Activated T-cell treated with anti-CD3 and anti-CD28 coated beads for 1 hour (primary cell): ENCODE measurements at places on chromosomes 3 and 15.

- DNase-seq, result no peak
Measured at GRCh38 chr3:167895684-167896083, 160.2 kb downstream of the SERPINI1 start.

GRCh38 chr3:105788593-105788992 lies 80.2 kb downstream of the CBLB start:
- no peak for DNase-seq

DNA sequence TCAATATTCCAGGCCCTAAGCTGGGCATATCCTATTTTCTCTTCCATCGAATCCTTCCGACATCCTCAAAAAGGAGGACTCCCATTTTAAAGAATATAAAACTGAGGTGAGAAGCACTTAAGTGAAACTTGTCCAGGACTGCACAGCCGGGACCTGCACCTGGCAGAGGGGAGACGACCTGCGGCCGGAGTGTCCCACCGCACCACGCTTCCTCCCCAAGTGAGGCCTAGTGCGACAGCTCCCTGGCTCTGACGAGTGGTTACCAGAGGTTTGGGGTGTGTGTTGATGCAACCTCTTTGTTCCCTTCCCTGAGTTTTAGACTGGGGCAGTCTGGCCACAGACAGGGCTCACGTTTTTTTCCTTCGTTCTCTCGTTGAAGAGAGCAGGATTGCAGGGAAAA lies 24.9 kb upstream of the ATP2B2 start:
- DNase-seq, result no peak

DNA sequence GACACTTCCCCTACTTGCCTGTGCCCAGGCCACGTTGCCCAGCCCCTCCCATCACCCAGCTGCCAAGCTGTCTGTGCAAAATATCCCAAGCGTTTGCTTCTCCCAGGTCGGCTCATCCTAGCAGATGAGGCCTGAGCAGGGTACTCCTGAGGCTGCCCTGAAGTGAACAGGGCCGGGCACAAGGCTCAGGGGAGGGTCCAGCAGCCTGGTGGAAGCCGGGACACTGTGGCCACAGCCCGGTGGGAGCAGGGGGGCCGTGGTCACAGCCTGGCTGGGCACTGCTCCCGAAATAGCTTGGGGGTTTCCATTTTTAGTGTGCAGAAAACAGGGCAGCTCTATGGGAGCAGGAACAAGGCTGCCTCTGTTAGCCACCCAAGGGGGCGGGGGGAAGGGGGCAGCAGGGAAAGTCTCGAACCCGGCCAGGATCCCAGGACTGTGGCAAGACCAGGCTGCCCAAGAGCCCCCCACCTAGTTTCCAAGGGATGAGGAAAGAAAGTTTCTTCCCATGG lies 3.4 kb downstream of the PLXNB1 start:
- DNase-seq, result no peak

GRCh38 chr15:80832686-80833085 lies 53.5 kb downstream of the CEMIP start:
- no peak for DNase-seq

DNA sequence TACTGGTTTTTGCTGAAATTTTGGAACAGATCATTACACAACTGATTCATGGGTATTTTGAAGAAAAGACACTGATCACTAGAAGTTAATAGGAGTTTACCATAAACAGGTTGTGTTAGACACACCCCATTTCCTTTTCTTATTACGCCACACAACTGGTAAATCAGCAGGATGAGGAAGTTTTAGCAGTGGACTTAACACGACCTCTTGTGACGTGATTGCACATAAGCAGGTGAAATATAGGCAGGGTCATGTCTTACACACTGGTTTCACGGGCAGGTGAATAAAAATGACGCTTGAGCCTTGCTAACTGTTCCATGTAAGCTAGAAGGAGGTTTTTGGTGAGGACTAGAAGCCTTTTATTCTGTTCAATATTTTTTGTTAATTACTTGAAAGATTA lies 27.1 kb upstream of the TPRG1 start:
- DNase-seq, result no peak

DNA sequence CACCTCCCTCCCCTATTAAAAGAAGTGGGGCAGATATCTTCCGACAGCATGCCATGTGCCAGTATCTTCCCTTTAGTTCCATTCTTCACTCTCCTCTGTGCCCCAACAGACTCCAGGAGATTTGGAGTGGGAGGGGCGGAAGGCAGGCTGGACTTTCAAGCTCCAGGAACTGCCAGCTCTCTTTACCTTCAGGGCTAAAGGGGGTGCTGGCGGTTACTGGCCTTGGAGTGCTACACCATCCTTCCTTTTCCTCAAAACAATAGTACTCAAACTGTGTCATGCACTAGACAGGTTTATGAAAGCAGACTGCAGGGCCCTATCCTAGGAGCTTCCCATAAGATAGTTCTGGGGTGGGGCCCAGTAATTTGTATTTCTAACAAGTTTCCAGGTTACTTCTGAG lies 6.0 kb downstream of the LINS1 start:
- no peak for DNase-seq

- no peak for DNase-seq
Measured at GRCh38 chr15:41790756-41791546, 16.7 kb downstream of the MAPKBP1 start.

DNA sequence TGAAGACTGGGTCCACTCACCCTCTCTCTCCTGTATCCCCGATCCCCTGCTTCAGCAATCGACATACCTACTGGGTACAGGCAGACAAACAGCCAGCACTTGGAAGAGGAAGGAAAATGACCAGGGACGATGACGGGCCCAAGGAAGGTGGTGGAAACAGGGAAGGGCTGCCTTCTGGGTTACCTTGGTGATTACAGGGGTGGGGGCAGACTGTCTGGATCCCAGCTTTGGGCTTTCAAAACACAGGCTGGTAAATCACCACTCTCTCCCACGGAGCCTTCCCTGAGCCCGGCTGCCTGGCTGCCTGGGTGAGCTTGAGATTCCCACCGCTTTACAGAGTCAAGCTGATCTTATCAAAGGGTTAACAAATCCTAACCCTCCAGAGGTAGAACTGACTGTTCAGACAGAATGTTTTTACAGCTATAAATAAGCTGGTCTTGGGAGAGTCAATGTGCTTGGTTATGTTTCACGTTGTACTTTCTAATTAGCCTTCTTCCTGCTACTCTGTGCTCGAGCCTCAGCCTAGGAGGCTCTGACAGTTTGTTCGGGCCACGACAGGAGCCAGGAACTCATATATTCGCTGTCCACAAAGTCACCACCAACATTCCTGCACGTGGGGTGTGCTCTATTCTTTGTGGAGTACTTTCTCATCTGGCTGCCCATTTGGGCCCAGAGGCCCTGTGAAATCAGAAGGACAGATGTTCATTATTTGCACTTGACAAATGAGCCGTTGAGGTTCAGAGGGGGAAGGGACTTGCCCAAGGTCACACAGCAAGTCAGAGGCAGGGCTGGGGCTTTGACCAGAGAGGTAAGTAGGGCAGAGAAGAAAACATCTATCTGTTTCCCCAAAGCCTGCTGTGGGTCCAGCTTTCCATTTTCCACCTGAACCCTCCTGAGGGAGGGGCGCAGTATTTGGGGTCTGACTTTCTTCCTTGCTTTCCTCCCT lies 63.5 kb downstream of the FEM1B start:
- no peak for DNase-seq

- DNase-seq, result no peak
Measured at GRCh38 chr15:84832448-84833040, 15.4 kb downstream of the ALPK3 start.
